ENCODE measurements at places on chromosomes 1 and 21. TPM values are rescaled to one million over a fixed set of nuclear protein-coding genes. Genes with fewer than 3 reads are reported as not detected.

The LCE3D gene
- total RNA-seq: not detected

The FASLG gene
- 3.2 TPM for total RNA-seq

The RSPO1 gene
- total RNA-seq: not detected

The DUSP23 gene
- 20.9 TPM for total RNA-seq

The PRAMEF25 gene
- not detected for total RNA-seq

The NES gene
- not detected for total RNA-seq

The KDF1 gene
- total RNA-seq: not detected

The PCP4 gene
- not detected for total RNA-seq

The RNF223 gene
- not detected for total RNA-seq

The KCNE2 gene
- not detected for total RNA-seq

The THEMIS2 gene
- total RNA-seq: 61.6 TPM

The ZNF695 gene
- total RNA-seq: 0.95 TPM

The MPZ gene
- 2.7 TPM for total RNA-seq

The CA14 gene
- not detected for total RNA-seq

The USH2A gene
- total RNA-seq: not detected

The CFHR2 gene
- not detected for total RNA-seq

The AMY1A gene
- not detected for total RNA-seq

The CRP gene
- not detected for total RNA-seq

The SGIP1 gene
- not detected for total RNA-seq

The PEAR1 gene
- 0.09 TPM for total RNA-seq

The POTED gene
- not detected for total RNA-seq

The CYP2J2 gene
- total RNA-seq: 1.0 TPM

The RBM11 gene
- total RNA-seq: not detected

The BMP8B gene
- 0.52 TPM for total RNA-seq

The KRTAP10-10 gene
- not detected for total RNA-seq

The TNFRSF8 gene
- 37.6 TPM for total RNA-seq

The CAMSAP2 gene
- 0.18 TPM for total RNA-seq

The SLC19A2 gene
- total RNA-seq: 7.5 TPM

The ERICH3 gene
- not detected for total RNA-seq

The GUK1 gene
- total RNA-seq: 247 TPM

The C4BPB gene
- total RNA-seq: 1.1 TPM

The ZMYM1 gene
- 9.0 TPM for total RNA-seq

The KIF17 gene
- not detected for total RNA-seq

The ZYG11B gene
- total RNA-seq: 13.6 TPM

The AKR1A1 gene
- total RNA-seq: 167 TPM

The OR2G6 gene
- not detected for total RNA-seq

The LCK gene
- total RNA-seq: 422 TPM

The PLA2G5 gene
- total RNA-seq: not detected

The RIIAD1 gene
- not detected for total RNA-seq

The PGBD5 gene
- total RNA-seq: not detected

The LCE1E gene
- total RNA-seq: not detected

The ELAVL4 gene
- total RNA-seq: not detected

The LIPI gene
- total RNA-seq: not detected

The LCE6A gene
- not detected for total RNA-seq

The S100A9 gene
- total RNA-seq: not detected

The BNIPL gene
- 1.5 TPM for total RNA-seq

The PRAMEF14 gene
- not detected for total RNA-seq

The GLIS1 gene
- not detected for total RNA-seq

The GJA8 gene
- total RNA-seq: not detected

The TNFRSF18 gene
- total RNA-seq: 29.8 TPM

The GPR25 gene
- total RNA-seq: not detected

All from T-helper 2 cell treated with Interferon-gamma antibody and Interleukin-4, amounts not matched to agents 100 ng/mL and 5 ng/mL, for 36 hours (primary cell).